A673 (cell line): ENCODE measurements at places on chromosomes 3 and 15. TPM values are rescaled to one million over a fixed set of nuclear protein-coding genes. Genes with fewer than 3 reads are reported as not detected.
A peak's percentile ranks its signal among the peaks of the same experiment; 100 is the strongest.

- DNase-seq: no peak
Observed at GRCh38 chr15:101447561-101448071, 41.9 kb downstream of the PCSK6 start.

NME9 gene
- not detected in 2 replicates for total RNA-seq

MESP1 gene
- total RNA-seq: 5.2 and 6.5 TPM in 2 replicates

- peak; percentile 90 for DNase-seq
Observed at GRCh38 chr15:65862682-65863081, 6.6 kb upstream of the RAB11A start.
